ENCODE measurements at places on chromosomes 2 and 18. TPM values are rescaled to one million over a fixed set of nuclear protein-coding genes. Genes with fewer than 3 reads are reported as not detected.

The TNFAIP6 gene
- 25.2 TPM for total RNA-seq

The STPG4 gene
- total RNA-seq, result 0.53 TPM

The SIX3 gene
- not detected for total RNA-seq

The ANKRD36B gene
- total RNA-seq, result 19.8 TPM

The SLC38A11 gene
- not detected for total RNA-seq

The CDH2 gene
- total RNA-seq, result 57.3 TPM

The CHAC2 gene
- 3.4 TPM for total RNA-seq

The FSHR gene
- not detected for total RNA-seq

The CNTNAP5 gene
- not detected for total RNA-seq

The GREB1L gene
- 1.2 TPM for total RNA-seq

The ACTG2 gene
- not detected for total RNA-seq

The KCNE4 gene
- 10.8 TPM for total RNA-seq

The CDKL4 gene
- 1.7 TPM for total RNA-seq

The AP1S3 gene
- 22.6 TPM for total RNA-seq

The CFAP65 gene
- not detected for total RNA-seq

The NDC80 gene
- 27.5 TPM for total RNA-seq

The FOXI3 gene
- total RNA-seq, result not detected

The TMX3 gene
- 85.1 TPM for total RNA-seq

The HOXD8 gene
- total RNA-seq, result 0.06 TPM

The ZNF804A gene
- 0.25 TPM for total RNA-seq

The COLEC11 gene
- 0.92 TPM for total RNA-seq

The AMER3 gene
- total RNA-seq, result not detected

The FAM110C gene
- total RNA-seq, result under 0.01 TPM

The FAHD2B gene
- total RNA-seq, result 3.8 TPM
